NCI-H187 treated with DMSO at 0.1 percent for 48 hours (cell line): ENCODE measurements at places on chromosomes 16 and 17.

- no peak for DNase-seq
Observed at GRCh38 chr17:70313086-70313852, 143.9 kb downstream of the KCNJ2 start.

DNA sequence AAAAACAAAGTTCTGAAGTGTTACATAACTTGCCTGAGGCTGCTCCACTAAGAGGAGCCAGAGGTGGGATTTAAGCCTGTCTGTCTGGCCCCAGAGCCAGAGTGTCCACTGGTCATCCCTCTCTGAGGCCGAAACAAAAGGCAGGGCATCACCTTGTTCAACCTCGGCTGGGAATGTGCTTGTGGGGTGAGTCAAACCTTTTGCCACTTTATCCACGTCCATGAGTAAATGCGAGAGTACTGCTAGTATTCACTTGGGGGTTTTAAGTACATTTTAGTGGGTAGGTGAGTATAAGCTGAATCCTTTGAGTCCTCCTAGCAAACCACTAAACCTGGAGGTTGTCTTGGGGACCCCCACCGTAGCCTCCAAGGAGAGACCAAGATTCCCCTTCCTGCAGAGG, 103.5 kb downstream of the STX8 start:
- no peak for DNase-seq

- no peak for DNase-seq
Observed at GRCh38 chr16:2523801-2524231, 3.6 kb downstream of the AMDHD2 start.

DNA sequence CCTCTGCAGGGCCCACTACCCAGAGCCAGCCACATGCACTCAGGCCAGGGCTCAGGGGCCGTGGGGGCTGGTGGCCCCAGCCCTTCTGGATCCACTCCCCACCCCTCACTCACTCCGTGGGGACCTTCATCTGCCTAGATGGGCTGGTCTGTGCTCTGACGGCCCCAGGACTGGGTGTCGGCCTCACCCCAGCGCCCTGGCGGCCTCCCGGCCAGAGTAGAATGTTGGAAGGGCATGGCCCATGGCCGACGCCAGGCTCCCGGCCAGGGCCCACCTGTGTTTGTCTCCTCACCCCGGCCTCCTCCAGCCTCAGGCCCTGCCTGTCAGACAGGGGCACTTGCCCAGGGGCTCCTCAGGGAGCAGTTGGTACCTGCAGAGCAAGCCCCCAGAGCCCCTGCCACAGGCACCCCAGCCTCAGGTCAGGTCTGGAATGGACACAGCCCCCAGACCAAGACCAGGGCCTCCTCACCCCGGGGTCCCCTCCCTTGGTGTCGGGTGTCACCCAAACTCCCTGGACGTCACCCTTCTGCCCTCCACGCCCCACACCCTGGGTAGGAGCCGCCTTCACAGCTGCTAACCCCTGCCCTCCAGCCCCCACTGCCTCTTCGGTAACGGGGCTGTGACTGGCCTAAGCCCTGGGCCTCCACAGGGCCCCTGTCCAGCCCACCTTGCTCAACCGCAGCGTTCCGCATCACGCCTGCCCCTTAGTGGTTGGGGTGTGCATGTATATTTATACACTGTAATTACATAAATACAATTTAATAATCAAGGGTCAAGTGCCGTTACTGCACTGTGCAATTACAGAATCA, 3.0 kb upstream of the CDH15 start:
- no peak for DNase-seq
